ENCODE measurements at places on chromosomes 6 and 20. TPM values are rescaled to one million over a fixed set of nuclear protein-coding genes. Genes with fewer than 3 reads are reported as not detected.

GRCh38 chr20:47682028-47682783 lies 103.1 kb downstream of the SULF2 start:
- no peak for DNase-seq

GRCh38 chr20:63223121-63223825 lies 7.3 kb upstream of the YTHDF1 start:
- DNase-seq = peak; percentile 63

DNA sequence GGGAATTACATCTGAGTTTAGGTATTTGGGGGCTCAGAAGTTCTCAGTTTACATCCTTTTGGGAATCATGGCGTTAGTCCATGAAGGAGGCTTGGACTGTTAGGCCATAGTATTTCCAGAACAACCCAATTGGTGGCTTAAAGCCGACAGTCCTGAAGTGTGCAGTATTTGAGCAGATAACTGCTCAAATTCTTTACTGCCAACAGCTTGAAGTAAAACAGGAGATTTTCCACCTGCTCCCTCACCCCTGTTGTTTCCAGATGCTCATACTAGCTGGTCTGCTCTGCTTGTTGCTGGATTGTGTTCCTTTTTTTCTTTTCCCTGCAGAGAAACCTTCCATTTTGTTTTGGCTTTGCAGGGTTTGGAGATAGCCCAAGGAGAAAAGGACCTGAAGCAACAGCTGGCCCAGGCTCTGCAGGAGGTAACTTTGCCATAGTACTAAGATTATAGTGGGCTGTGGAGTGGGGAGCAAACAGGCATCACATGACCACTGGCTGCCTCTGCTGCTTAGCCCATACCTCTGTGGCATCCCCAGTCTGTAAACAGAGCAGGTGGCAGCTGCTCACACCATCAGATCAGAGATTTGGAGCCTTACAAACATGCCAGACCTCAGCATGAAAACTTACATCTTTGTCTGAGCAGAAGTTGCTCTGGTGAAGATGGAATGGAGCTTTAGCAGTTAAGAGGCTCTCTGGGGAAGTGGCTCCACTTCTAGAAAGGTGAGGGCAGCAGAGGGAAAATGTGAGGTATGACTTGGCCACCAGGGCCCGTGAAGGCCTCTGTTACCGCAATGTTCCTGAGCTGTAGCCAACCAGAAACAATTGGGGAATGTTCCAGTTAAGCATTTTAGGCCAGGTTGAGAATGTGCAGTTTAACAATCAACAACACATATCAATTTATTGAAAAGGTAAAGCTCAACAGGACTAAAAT lies 17.6 kb downstream of the RNF8 start:
- no peak for DNase-seq

DNA sequence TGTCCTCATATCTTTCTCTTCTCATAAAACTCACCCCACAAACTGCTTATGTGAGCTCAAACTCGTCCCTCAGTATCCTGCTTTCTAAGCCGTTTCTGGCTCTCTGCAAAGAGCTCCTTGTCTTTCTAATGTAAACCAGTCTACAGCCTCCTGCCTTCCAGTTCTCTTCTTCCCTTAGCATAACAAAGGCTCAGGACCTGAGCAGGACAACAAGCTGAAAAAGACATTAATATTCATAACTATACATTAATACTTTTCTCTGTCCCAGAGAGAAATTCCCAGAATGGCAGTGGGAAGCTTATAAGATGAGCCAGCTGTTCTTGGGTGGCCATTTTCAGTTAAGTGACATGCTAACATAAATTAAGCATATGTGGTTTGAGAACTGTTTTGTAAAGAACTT lies 207.0 kb upstream of the TCF21 start:
- no peak for DNase-seq

DNA sequence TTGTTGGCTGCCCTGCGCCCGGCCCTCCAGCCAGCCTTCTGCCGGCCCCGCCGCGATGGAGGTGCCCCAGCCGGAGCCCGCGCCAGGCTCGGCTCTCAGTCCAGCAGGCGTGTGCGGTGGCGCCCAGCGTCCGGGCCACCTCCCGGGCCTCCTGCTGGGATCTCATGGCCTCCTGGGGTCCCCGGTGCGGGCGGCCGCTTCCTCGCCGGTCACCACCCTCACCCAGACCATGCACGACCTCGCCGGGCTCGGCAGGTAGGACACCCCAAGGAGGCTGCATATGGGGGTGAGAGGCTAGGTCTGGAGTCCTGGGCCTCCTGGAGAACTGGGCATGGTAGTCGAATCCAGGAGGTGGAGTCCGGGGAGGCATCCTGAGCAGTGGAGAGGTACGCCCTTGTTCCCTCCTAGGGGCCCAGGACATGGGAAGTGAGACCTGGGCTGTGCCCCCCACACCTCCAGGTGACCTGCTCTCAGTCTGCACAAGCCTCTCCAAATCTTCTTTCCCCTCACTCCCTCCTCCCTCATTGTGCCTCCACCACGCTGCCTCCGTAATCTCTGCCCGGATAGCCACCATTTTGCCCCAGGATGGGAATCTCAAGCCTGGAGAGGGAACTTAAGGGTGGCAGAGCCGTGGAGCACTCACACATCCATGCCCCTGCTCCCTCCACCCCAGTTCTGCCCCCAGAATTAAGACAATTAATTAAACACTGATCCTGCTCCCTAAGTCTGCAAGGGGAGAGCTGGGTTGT lies 541 bp downstream of the CDC25B start:
- DNase-seq = no peak

- no peak for DNase-seq
Observed at GRCh38 chr20:38501858-38502436, 29.3 kb downstream of the RALGAPB start.

The MLIP gene
- total RNA-seq = not detected

The GATA5 gene
- not detected for total RNA-seq

The TNFRSF21 gene
- 0.27 TPM for total RNA-seq

The RPN2 gene
- total RNA-seq = 154 TPM

The CRISP3 gene
- total RNA-seq = not detected

The SEL1L2 gene
- total RNA-seq = not detected

Data from activated CD4-positive, alpha-beta T cell treated with anti-CD3 and anti-CD28 coated beads, Interleukin-2, amount 10 ng/mL, durations not matched to agents 7 days and 5 days (primary cell).